CD4-positive, alpha-beta T cell treated with Interleukin-17A for 1 hour (primary cell): ENCODE measurements at places on chromosomes 6 and 20.
A peak's percentile ranks its signal among the peaks of the same experiment; 100 is the strongest.

DNA sequence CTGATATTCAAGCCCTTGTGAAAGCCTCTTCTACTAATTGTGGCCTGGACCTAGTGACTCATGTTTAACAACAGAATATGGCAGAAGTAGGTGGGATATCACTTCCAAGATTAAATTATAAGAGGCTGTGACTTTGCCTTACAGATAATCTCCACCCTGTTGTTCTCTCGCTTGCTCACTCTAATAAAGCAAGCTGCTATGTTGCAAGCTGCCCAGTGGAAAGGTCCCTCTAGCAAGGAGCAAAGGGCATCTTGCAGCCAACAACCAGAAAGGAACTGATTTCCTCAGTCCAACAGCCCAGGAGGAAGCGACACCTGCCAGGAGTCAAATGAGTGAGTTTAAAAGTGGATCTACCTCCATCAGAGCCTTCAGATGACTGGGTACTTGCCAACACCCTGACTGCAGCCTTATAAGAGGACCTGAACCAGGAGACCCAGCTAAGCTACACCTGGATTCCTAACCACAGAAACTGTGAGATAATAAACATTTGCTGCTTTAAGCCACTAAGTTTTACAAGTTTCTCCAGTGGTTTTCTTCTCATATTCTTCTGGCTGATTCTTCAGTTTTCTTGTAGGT is 112.6 kb downstream of the FRK start:
- no peak for DNase-seq

DNA sequence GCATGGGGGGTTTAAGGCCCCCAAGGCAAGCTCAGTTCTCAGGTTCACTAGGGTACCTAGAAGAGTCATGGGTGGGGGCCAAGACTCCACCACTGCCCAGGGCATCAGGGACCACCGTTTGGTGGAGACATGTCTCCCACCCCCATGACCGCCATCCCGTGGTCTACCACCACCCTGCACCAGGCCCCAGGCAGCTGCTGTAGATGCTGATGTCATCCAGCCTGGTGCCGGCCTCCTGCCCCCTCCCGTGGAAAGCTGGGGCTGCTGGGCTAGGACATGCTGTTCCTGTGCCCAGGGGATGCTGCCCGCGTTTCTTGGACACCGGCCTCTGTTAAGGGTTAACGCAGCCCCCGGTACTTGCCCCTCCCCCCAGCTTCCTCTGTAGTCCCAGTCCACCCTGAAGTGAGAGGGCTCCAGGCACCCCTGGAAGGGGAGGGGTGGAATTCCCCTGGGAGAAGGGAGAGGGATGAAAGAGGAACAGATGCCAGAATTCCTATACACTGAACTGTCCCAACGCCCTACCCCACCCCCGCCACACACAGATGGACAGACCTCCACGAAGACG is 587 bp downstream of the IP6K3 start:
- no peak for DNase-seq

DNA sequence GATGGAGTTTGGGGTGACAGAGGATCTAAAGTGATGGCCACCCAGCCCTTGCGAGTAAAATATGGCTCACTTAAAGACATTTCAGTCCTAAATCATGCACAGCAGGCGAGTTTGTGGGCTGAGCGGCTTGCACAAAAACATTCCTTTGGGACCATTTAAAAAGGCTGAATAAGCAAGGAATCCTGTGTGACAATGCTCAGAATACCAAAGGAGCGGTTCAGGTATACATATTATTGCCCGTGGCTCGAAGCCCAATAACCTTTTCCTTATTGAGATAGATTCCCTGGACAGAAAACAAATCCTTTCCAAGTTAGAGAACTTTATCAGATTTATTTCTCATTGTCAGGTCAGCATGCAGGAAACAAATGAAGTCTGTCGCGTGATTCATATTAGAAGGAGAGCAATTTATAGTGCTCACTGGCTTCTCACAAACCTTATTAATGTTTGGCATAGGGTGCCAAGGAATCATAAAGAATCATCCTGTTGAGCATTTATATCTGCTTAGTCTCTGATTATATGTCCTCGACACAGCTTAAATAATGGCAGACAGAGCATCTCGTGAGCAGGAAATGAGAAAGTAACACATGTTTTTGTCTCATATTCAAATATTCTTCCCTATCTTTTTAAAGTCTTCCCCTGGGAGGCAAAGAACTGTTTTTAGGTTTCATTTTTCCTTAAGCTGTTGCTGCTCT is 121.3 kb downstream of the TRMT11 start:
- DNase-seq: no peak

- no peak for DNase-seq
Observed at GRCh38 chr6:8939615-8940014, 504.3 kb upstream of the SLC35B3 start.

DNA sequence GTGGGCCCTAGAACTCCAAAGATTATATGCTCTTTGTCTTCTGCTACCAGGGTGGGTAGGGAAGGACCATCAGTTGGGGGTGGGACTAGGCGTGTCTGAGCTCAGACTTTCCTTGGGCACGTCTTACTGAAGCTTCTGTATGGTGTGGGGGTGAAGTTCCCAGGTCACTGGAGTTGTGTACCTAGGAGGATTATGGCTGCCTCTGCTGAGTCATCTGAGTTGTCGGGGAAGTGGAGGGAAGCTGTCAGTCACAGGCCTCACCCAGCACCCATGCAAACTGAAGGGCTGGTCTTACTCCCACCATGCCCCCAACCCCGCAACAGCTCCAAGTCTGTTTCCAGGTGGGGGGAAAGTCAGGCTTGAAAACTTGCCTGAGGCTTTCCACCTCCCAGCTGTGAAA is 90.1 kb downstream of the LPA start:
- DNase-seq: no peak

DNA sequence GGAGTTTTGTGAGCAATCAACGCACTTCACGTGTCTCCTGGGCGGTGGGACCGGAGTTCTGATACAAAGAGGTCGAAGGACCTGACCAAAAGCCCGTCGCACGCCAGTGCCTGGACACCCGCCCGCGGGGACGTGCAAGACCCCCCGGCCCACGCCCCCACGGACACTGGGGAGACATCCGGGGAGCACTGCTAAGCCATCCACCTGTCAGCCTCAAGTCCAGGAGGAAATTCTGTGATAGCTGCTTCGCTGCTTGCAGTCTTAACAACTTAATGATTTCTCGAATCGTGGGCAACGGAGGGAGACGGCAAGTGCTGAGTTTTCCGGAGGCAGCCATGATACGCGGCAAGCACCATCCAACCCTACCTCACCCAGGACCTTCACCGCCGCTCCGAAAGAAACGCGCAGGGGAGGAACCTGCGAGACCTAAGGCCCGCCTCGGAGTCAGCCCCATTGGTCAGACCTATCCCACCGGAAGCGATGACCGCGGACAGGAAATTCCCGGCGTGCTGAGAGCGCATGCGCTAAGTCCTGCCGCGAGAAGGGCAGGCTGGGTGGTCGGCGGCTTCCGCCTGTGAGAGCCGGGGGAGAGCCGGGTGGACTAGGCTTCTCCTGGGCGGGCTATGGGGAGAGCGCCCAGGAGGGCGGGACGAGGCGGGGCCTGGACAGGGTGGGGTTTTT is at the start of gene TFB1M:
Gene TFB1M, minus strand, starts transcription at position 393 of the 681 bp plus-strand sequence. Its CDS starts 56 bp downstream, at position 337.
- peak; percentile 98 for DNase-seq

DNA sequence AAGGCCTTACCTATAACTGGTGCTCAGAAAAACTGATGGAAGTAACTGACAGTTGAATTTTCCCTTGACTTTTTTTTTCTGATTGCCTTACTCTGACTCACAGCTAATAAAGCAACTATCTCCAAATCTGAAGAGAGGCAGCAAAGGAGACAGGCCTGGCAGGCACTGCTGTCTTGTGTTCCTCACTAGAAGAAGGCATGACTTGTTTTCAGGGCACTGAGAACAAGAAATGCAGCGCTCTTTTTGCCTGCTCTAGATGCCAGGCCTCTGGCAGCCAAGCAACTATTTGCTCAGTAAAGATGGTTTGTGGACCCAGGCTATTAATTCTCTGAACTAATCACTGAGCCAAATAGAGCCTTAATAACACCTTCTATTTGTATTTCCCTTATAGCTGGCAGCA is 155.1 kb downstream of the PRDM13 start:
- DNase-seq: no peak

- DNase-seq: no peak
Observed at GRCh38 chr6:157804448-157805327, 18.4 kb upstream of the SNX9 start.

- DNase-seq: no peak
Observed at GRCh38 chr6:80325742-80326141, 219.3 kb downstream of the BCKDHB start.

DNA sequence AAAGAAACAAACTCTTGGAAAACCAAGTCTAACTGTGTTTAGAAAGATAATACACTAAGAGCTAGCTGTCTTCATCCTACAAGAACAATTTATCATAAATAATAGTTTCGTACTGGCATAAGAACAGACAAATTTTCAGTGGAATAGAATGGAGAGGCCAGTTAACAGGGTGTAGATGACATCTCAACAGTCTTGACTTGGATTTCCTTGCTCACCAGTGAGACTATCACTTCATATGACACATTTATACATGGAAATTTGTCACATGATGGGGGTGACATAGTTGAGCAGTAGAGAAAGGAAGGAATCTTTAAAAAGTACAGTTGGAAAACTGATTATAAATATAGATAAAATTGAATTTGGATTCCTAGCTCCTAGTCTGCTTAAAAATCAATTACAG is 35.6 kb downstream of the TNFAIP3 start:
- DNase-seq: no peak

DNA sequence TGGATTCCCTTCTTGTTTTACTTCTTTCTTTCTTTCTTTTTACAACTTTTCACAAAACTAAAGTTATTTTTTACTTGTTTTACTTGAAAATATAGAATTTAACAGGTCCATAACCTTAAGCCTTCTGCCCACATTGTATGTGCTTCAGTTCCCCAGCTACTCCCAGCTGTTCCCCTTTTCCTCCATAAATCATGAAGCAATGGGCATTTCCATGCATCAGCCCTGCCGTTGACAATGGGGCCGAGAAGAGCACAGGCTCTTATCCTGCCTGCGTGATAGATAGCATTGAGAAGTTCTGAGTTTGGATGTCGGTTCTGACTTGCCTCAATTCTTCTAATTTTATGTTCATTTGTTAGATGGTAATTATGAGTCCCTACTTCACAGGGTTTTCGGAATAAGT is 583.8 kb downstream of the CDH26 start:
- DNase-seq: no peak

GRCh38 chr6:36244641-36245280 is 25.1 kb upstream of the PNPLA1 start:
- no peak for DNase-seq

DNA sequence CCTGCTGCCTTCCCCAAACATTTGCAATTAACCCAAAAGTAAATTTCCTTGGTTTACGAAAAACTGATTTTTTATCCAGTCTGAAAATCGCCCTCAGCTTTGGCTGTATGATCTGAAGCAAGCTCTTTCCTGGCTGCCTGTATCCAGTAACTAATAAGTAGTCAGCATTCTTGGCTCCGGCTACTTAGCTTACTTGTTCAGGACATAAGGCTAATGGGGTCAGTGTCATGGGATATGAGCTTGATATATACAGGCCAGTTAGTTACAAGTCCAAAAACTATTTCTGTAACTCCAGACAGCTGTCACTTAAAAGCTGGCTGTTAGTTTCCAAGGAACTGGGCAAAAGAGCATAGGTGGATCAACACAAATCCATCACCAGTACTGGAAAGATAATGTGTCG is 56.2 kb downstream of the KHDC1L start:
- DNase-seq: no peak

DNA sequence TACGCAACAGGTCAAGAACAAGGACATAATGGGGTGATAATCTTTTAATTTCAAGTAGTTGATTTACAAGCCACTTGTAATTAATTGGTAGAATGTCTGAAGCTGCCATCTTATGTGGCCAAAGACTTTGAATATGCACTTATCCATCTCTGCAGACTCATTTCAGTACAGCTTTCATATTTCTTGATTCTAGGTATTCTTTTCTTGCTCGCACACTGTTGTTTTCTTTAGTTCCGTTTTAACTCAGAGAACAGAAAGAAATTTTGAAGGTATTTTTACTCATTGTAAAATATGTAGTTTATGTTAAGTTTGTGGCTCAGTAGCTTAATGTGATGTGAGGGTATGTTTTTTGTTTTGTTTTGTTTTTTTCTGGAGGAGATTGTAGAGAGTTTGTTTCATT is 73.9 kb downstream of the UBR2 start:
- no peak for DNase-seq

DNA sequence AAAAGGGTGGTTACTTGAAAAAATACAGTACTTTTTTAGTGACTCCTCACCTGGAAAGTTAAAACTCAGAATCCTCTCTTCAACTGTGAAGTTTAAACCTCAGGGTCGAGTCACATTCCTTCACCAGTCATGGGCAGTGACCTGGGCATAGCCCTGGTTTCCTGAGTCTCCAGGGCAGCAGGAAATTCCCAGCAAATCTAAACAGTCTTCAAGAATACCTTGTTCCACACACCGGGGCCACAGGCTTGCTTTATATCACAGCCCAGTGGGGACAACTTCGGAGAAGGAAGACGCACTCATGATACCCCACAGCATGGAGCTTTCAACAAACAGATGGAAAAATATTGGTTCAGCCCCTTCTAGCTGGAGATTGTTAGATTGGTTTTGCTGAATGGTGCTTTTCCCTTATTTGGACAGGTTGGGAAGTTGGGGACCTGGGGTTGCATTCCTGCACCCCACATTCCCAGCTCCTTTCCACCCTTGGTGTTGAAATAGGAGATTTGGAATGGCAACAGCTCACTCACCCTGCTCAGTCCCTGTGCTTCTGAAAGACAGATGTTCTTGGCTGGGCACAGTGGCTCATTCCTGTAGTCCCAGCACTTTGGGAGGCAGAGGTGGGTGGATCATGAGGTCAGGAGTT is 113.0 kb upstream of the TMEM170B start:
- DNase-seq: no peak

GRCh38 chr20:3277686-3278465 is 38.9 kb upstream of the SLC4A11 start:
- DNase-seq: no peak

GRCh38 chr6:30847971-30848436 is 36.3 kb upstream of the DDR1 start:
- no peak for DNase-seq

- no peak for DNase-seq
Observed at GRCh38 chr6:64497634-64498033, 862.0 kb downstream of the PHF3 start.

DNA sequence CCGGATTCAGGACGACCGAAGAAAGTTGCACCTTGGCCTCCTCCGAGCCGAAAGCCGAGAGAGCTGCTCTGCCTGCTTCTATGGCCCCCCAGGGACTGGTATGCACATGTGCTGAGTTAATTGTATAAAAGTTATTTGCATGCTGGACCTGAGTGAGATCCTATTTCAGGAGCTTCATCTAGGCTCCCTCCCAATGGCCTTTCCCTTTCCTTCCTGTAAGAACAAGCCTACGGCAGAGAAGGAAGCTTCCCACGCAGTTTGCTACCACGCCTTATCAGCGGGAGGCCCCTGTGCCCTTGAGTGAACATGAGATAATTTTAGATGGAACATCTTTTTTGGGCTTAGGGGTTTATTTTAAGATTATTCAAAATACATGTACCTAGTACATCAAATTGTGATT is 65.9 kb downstream of the RIN2 start:
- DNase-seq: no peak
